ENCODE measurements at places on chromosomes 11 and 22.

DNA sequence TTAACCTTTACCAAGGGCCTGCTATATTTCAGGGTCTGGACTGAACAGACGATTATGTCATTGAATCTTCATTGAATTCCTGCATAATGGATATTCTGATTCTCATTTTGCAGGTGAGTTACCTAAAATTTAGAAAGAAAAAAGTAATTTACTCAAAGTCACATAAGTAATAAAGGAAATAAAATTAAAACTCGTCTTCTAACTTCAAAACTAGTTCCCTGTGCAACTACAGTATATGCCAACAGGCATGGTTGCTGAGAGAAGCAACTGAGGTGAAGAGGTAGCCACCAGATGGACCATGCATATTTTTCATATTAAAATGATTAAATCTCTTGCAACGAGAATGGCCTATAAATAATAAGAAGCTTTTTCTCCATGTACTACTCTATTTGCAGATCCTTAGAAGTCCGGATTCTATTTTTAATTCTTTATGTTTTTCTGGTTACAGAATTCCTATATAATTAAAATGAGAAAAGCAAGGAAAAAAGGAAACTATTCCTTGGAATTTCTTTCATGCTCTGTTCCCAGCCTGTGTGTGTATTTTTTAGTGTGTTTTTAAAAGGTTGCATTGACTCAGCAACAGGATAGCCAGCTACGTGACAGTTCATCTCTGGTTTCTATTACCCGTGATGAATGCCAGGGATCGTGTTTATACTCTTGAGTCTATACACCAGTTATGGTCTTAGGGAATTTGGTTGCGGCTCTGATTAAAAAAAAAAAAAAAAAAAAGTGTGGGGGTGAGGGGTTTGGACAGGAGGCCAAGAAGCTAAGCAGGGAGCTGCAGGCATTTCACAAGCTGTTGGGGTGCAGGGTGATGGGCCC is 186.8 kb downstream of the ETS1 start:
- DNase-seq: no peak

GRCh38 chr22:29914165-29914564 is 31.2 kb downstream of the MTMR3 start:
- no peak for DNase-seq

DNA sequence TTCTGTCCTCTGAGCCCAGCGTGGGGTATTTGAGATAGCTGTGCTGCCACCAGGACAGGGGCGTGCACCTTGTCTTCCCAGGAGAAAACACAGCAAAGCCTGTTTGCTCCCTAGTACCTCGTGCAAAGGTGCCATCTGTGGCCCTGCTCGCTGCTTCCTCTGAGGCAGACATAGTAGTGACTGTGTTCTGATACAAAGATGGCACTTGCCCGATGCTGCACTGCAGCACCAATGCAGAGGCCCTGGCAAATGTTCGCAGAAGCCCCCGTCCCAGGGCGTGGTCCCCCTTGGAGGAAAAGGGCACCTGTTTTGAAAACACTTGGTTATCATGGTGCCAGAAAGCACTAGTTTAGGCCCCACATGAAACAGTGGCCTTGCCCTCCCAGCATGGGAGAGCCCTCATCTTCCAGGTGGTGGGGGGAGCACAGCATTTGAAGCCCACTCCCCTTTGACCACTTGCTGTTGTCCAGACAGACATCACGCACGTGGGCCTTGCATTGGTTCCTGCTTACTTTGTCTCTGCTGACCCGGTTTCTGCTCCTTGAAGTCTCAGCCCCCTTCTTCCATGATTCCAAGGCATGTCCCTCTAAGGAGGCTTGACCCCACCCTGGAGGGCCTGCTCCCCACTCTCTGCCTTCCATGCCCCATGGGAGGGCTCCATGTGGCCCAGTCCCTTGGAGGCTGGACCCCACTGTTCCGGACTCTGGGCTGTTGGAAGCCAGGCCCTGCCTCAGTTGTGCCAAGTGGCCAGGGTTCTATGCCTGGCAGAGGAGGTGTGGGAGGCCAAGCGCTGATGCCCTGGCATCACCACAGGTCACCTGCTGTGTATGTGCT is 109.4 kb downstream of the KCNQ1OT1 start:
- no peak for DNase-seq

DNA sequence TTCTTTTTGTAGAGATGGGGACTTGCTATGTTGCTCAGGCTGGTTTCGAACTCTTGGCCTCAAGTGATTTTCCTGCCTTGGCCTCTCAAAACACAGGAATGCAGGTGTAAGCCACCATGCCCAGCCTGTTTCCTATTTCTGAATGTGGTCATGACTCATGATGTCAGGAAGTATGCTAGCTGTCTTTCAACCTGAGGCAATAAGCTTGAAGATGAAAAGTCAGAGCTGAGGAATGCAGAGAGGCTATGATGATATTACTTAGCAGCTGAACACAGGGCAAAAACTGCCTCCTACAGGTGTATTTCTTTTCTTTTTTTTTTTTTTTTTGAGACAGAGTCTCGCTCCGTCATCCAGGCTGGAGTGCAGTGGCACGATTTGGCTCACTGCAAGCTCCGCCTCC is 9.0 kb upstream of the NUCB2 start:
- no peak for DNase-seq

- DNase-seq: no peak
Observed at GRCh38 chr11:26757995-26758394, 36.1 kb upstream of the SLC5A12 start.

GRCh38 chr11:64233913-64234586 is at the start of gene VEGFB:
Gene VEGFB, plus strand, starts transcription at chr11:64234584. Its CDS starts 250 bp downstream, at chr11:64234834.
- peak; percentile 80 for DNase-seq

GRCh38 chr11:19283991-19284390 is 43.2 kb upstream of the E2F8 start:
- DNase-seq: no peak

DNA sequence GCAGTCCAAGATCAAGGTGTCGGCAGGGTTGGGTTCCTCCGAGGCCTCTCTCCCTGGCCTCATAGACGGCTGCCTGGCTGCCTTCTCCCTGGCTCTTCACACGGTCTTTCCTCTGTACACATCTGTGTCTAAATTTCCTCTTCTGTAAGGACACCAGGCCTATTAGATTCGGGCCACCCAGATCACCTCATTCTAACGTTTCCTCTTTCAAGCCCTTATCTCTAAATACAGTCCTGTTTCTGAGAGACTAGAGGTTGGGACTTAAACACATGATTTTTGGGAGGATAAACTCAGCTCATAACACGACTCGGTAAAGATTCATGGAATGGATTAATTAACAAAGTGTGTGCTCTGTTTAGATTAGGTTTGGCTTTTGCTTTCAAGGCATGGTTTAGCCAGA is 136.0 kb upstream of the SORL1-AS1 start:
- no peak for DNase-seq

- no peak for DNase-seq
Observed at GRCh38 chr11:83039566-83039965, 32.1 kb downstream of the RAB30 start.

DNA sequence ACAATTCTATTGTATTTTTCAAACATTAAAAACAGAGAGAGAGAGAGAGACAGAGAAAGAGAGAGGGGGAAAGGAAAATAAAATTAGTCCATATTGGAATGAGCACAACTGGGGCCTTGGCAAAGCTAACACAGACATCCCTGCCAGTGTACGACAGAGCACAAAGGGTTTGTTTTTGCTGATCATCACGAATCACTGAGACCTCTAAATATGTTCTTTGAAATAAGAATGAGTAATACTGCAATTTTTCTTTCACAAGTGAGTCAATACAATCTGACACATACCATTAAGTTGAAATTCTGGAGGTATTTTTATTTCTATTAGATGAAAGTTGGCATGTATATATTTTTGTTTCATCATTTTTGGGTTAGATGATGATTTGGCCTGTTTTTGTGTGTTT is 27.0 kb upstream of the LRRC4C start:
- DNase-seq: no peak

DNA sequence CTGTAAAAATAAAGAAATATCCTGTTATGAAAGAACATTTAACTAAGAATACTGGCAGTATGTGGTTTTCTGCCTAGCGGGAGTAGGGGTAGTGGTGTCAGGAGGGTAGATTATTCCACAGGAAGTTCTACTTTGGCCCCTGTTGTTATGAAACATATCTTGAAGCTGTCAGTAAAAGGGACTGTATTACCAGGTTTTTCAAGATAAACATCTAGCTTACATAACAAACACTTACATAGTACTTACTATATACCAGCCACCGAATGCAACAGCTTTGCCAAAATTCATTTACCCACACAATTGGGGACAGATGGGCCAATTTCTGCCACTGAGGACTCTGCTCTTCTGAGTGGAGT is 3.7 kb downstream of the TMEM123 start:
- DNase-seq: no peak

GRCh38 chr11:46331282-46331984 is 15.8 kb upstream of the DGKZ start:
- DNase-seq: no peak

DNA sequence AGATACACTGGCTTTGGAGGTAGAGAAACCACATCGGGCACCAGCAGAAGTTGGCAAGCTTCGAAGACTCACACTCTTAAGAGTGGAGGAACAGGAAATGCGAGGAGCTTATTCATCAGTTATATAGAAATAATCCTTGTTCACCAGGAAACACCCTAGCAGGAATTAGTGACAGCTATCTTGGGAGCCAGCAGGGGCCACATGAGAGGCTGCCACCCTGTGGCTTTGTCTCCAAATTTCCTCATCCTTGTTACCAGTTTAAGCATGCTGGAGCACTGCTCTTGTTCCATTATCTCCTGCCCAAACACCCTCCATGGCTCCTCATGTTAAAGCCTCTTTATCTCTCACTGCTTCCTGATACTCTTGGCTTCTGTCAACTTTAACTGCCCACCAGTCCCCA is 131.0 kb downstream of the PLEKHA7 start:
- no peak for DNase-seq

GRCh38 chr11:9493492-9493891 is 32.7 kb downstream of the ZNF143 start:
- DNase-seq: no peak

- DNase-seq: no peak
Observed at GRCh38 chr11:77211594-77212251, 83.7 kb downstream of the MYO7A start.

DNA sequence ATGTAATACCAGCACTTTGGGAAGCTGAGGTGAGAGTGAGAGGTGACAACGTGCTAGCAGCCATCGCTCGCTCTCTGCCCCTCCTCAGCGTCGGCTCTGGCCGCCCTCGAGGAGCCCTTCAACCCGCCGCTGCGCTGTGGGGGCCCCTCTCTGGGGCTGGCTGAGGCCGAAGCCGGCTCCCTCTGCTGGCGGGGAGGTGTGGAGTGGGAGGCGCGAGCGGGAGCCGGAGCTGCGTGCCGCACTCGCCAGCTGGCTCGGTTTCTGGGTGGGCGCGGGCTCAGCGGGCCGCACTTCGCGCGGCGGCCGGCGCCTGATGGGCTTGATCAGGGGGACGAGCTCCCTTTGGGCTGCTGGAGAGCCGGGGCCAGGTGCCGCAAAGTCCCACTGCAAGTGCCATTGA is 98.9 kb upstream of the UBASH3B start:
- no peak for DNase-seq

- DNase-seq: no peak
Observed at GRCh38 chr11:2816523-2816922, 69.1 kb downstream of the CDKN1C start.

- no peak for DNase-seq
Observed at GRCh38 chr11:58285483-58286040, 17.5 kb upstream of the OR10W1 start.

GRCh38 chr11:84905411-84905810 is 721.7 kb downstream of the DLG2 start:
- no peak for DNase-seq

DNA sequence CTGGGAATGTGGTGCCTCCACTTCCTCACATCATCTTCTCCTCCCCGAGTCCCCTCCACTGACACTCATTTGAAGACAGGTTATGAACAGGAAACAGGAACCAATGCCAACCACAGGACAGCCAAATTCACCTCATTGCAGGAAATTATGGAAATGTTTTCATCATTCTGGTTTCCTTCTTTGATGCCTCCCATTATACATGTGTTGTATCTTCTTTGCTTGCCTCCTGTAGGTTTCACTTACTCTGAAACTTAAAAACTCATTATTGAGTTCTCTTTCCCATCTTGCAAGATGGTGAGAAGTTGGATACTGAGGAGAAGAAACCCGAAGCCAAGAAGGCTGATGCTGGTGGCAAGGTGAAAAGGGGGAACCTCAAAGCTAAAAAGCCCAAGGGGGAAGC is 108.5 kb downstream of the PHF21B start:
- DNase-seq: no peak

DNA sequence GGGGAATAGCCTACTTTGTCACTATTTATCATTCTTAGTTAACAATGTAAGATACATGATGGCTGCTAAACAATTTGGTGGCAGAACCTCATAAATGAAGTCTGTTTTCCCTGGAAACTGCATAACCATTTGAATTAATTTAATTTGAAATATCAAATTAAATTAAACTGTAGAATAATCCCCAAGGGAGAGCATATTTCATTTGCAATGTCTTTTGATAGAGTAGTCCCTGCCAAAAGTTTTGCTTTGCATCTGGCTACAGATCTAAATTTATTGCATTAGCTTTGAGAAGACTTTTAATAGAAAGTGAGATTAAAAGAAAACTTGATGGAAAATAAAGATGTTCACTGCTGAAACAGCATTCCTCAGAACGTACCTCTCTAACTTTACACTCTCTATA is 246.6 kb downstream of the KIRREL3 start:
- no peak for DNase-seq

DNA sequence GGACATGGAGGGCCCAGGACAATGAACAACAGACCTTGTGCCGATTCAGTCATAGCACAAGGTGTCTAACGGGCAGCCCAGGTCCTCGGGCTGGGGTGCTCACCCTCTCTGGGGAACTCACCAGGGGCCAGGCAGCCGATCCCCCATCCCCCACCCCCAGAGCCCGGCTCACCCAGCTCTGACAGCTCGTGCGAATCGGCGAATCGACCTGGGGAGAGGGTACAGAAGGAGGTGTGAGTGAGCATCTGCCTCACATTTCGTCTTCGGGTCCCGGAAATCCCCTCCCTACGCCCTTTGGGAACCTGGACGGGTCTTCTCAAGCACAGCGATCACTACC is 423 bp downstream of the PEX16 start:
- no peak for DNase-seq

DNA sequence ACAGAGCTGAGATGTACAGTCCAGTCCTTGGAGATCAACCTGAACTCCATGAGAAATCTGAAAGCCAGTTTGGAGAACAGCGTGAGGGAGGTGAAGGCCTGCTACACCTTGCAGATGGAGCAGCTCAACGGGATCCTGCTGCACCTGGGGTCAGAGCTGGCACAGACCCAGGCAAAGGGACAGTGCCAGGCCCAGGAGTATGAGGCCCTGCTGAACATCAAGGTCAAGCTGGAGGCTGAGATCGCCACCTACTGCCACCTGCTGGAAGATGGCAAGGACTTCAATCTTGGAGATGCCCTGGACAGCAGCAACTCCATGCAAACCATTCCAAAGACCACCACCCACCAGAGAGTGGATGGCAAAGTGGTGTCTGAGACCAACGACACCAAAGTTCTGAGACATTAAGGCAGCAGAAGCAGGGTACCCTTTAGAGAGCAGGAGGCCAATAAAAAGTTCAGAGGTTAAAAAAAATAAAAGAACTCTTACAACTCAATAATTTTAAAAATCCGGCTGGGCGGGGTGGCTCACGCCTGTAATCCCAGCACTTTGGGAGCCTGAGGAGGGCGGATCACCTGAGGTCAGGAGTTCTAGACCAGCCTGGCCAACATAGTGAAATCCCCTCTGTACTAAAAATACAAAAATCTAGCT is 69.9 kb upstream of the RTL6 start:
- DNase-seq: no peak
